ENCODE measurements at places on chromosomes 7 and 10.

- peak; percentile 1 for DNase-seq
These were observed 19.6 kb downstream of the CAMK2B start for GRCh38 chr7:44305564-44306507.

GRCh38 chr7:20665096-20665495 lies 49.6 kb downstream of the ABCB5 start:
- DNase-seq = no peak

DNA sequence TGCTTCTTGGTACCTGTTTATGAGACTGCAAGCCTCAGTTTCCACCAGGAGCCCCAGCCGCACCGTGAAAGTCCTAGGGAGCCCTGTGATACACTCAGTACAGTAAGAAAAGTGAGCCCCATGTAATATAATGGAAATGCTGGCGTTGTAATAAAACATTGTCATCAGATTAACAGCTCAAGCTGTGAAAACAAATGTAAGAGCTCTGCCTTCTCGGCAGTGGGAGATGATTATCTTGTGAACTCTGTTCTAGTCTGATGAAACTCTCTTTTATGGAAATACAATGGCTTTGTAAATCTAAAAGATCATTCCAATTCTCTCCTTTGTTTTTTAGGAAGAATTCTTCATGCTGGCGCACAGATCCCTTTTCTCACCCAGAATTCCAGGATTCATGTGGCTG lies 299.9 kb downstream of the ABCA13 start:
- DNase-seq = no peak

DNA sequence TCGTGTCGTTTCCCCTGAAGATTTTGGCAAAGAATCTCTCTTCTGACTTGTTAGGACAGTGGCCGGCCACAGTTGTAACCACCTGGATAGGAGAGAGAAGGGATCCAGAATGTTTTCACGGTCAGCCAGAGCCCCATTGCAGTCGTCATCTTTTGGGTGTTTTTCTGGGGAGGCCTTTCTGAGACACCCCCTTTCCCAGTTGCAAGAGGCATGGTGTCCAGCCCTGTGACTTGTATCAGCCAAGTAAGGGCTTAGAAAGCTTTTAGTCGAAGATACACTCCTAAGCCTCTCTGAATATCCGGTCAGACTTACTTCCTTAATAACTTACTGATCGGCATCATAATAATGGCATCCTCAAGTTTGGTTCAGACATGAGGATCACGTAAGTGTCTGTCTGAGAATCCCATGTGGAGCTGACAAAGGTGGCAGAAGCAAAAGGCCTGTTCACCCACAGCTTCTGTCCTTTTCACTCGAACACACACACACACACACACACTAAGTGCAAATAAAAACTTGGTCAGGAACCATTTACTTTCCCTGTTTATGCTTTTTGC lies 435.7 kb upstream of the GALNT17 start:
- no peak for DNase-seq

DNA sequence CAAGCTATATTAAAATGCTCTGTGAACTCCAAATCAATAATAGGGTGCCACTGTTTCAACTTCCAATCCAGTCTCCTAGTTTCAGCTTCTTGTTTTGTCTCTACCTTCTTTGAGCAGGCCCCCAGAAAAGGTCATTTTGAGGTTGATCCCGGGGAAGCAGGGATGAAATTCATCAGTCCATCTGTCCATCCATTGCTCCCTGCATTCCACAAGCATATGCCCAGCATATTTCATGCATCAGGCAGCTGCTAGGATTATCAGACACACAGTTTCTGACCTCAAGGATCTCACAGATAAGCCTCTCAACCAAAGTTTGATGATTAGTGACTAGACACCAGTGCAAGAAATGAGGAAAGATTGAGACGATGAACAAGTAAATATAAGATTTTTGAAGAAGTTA lies 186.6 kb upstream of the PDE1C start:
- no peak for DNase-seq

DNA sequence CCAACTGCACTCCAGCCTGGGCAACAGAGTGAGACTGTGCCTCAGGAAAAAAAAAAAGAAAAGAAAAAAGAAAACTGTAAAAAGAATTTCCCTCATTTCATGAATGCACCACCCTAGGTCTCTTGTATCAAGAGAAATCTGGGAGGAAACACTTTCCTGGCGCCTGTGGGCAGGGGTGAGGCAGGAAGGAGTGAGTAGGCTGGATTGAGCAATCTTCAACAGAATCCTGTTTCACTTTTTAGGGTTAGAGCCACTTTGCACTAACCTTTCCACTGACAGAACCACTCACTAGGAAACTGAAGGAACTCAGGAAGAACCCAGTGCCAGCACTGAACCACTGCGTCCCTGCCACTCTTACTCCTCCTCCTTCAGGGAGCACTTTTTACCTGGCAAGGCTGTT lies 282.1 kb downstream of the CCDC3 start:
- DNase-seq = peak; percentile 36

DNA sequence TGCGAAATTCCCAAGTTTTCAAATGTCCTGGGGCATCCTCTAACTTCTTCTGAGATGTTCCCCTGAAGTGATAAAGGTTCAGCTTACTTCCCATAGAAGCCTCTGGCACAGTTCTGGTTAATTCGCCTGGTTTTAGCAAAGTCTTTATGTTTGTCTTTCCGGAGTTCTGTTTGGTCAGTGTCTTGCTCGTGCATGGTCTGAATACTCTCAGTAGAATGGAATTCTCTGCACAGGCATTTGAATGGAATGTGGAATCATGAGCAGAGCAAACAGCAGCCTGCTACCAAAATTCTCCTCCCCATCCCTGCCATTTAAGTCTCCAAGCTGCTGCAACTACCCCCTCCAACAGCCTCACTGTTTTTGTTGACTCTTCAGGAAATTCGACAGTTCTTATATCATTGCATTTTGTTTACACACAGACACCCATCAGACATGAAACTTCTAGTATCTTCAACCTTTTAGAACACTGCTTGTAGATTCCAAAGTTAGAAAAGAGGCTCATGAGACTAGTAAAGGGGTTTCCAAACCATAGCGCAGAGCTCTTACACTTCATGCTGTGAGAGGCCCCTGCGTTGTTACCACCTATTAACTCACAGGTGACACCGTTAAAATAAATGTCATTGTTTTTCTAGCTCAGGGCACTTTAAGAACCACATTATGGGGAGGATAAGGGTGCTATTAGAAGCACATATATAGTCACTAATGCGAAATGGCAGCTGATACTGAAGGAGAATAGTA lies 129.7 kb downstream of the PLCE1 start:
- DNase-seq = no peak

DNA sequence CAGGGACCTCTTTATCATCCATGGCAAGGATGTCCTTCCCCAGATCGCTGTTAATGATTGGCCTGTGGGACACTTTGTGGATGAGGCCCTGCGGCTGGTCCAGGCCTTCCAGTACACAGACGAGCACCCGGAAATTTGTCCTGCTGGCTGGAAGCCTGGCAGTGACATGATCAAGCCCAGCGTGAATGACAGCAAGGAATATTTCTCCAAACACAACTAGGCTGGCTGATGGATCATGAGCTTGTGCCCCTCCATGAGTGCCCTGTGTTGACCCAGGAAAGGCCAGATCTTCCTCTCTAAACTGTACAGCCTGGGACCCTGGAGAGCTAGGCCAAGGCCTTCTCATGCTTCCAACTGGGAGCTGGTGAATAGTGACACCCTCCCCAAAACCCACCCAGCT lies 124.1 kb downstream of the CUL2 start:
- DNase-seq = no peak

GRCh38 chr10:82811621-82812020 lies 936.6 kb downstream of the NRG3 start:
- peak; percentile 48 for DNase-seq

GRCh38 chr7:23136216-23136615 lies 30.6 kb downstream of the KLHL7 start:
- DNase-seq = no peak

DNA sequence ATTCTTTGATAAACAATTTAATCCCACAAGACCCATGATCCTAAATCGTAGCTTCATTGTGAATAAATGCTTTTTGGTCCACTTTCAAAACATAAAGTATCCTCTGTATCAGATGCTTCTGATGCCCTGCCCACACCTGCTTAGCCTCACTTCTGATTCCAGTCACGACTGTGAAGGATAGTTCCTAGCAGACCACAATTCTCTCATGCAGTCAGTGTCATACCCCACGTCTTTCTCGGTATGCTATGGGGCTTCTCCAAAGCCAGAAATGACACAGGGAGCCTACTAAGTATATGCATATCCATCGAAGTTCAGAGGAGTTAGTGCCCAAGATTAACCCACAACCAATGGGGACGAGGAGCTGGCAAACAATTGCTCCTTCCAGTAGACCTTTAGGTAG lies 27.6 kb upstream of the CTNNA3 start:
- no peak for DNase-seq

- DNase-seq = peak; percentile 18
These were observed 172.9 kb downstream of the TMEM26 start for GRCh38 chr10:61280303-61280702.

DNA sequence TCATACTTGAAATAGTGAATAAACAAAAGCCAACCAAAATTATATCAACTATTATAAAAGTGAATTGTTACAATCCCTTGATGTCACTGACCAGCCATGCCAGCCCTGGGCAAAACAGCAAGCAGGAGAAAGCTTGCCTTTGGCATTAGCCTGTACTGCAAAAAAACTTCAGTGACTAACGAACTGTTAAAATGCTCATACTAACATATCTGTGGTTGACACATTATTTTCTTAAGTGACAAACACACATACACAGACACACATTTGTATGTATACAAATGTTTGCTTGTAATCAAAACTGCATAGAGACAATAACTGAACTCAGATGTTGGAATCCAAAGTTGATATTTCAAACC lies 29.5 kb downstream of the CHCHD3 start:
- no peak for DNase-seq

- no peak for DNase-seq
These were observed 29.2 kb downstream of the CACNA2D1 start for GRCh38 chr7:82414389-82414788.

GRCh38 chr10:113552014-113552413 lies 839 bp upstream of the HABP2 start:
- DNase-seq = no peak

DNA sequence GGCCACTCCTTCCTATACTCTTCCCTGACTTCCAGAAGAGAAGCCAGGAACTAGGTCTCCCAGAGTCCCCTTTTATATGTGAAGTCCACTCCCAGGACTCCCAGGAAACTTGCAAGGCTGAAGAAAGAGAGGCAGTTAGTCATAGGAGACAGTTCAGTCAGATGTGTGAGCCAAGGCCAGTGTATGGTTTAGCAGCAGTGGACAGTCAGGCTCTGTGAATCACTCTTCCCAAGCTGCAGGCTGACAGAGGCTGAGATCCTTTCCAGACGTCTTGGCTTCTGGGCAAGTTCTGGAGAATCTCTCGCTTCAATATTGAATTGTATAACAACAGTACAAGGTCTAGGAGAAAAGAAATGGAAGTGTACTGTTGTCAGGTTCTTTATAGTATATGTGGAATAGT lies 26.9 kb downstream of the BLVRA start:
- no peak for DNase-seq

GRCh38 chr10:114525368-114525949 lies 121.2 kb upstream of the AFAP1L2 start:
- no peak for DNase-seq

- no peak for DNase-seq
These were observed 24.4 kb upstream of the FIGNL1 start for GRCh38 chr7:50474382-50475160.

DNA sequence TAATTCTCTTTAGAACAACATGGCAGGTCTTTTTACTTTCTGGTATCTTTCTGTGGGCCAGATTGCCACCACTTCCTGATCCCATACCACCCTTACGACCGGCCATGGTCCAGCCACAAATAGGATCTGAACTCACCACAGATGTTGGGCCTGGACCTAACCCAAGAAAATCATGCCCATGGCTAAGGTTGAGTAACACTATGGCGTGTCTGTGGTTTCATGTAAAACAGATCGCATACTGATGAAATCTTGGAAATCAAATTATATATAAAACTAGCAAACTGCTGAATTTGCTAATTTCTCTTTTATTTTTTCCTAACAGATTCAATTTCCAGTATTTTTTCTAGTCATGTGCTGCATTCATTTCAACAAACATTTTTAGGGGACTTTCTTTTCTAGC lies 77.2 kb downstream of the CH25H start:
- DNase-seq = peak; percentile 60

DNA sequence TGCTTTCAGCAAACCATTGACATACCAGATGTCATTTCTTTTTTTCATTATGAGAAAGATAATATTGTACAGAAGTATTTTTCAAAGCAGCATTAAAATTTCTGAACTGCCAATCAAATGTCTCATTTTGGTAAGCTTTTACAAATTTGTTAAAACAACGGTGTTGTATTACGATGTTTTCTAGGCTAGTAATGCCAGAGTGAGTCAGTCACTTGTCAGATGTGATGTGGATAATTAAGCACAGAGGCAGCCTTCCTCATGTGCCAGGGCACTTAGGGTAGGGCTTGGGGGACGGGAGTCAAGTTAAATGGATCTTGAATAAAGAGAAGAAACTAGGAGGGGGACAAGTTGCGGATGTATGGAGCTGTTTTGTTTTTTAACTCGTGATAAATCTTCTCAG lies 10.1 kb downstream of the PSTK start:
- no peak for DNase-seq

Data from NB4 (cell line).